Activated CD4-positive, alpha-beta T cell treated with anti-CD3 and anti-CD28 coated beads, Interleukin-2, amount 10 ng/mL, durations not matched to agents 7 days and 5 days (primary cell): ENCODE measurements at places on chromosomes 1 and 21. TPM values are rescaled to one million over a fixed set of nuclear protein-coding genes. Genes with fewer than 3 reads are reported as not detected.
A peak's percentile ranks its signal among the peaks of the same experiment; 100 is the strongest.

DNA sequence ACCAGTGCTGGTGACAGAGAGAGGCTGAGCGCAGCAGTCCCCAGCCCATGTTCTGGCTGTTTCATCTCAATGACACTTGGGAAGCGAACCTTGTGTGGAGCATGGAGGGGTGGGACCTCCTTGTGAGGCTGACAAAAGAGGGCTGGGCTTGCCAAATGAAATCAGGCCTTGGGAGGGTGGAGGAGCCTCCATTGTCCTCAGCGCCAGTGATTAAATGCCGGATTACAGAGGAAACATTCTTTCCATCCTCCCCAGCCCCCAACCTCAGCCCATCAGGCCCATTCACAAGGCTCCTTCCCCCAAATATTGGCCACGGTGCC, 63.3 kb upstream of the PAXBP1 start:
- no peaks in the 10 kb centered on the region for H3K36me3 ChIP-seq
- H3K27ac ChIP-seq = no peak overlapping the region
- H3K27me3 ChIP-seq = peaks cover 13% of the 10 kb centered on the region
- DNase-seq = no peak
- H3K4me3 ChIP-seq = no peak overlapping the region
- H3K4me1 ChIP-seq = no peaks in the 10 kb centered on the region

- H3K27me3 ChIP-seq = peaks cover 32% of the 10 kb centered on the region
- H3K36me3 ChIP-seq = no peaks in the 10 kb centered on the region
- H3K4me3 ChIP-seq = no peak overlapping the region
- H3K4me1 ChIP-seq = no peaks in the 10 kb centered on the region
Measured at GRCh38 chr1:205047764-205048231, 4.8 kb downstream of the CNTN2 start.

DNA sequence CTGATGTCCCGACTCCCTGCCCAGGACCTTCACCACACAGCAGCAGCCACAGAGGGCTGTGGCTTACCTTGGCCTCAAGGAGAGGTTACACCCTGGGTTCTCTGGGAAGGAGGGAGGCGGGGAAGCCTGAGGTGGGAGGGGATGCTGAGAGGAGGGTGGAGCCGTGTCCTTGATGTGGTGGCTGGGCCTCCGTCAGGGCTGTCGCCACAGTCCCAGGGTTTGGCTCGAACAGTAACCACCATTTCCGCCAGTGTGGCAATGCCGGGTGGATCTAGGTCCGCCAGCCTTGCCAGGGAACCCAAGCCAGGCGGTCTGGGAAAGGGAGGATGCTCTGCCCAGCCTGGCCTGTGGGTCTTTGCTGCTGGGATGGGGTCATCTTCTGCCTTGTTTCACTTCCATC, 18.4 kb upstream of the CDCA8 start:
- H3K4me1 ChIP-seq = peaks cover 24% of the 10 kb centered on the region
- peak overlapping the region; percentile 26 for H3K27ac ChIP-seq
- H3K36me3 ChIP-seq = no peaks in the 10 kb centered on the region
- DNase-seq = peak; percentile 90
- peaks cover 38% of the 10 kb centered on the region for H3K27me3 ChIP-seq

DNA sequence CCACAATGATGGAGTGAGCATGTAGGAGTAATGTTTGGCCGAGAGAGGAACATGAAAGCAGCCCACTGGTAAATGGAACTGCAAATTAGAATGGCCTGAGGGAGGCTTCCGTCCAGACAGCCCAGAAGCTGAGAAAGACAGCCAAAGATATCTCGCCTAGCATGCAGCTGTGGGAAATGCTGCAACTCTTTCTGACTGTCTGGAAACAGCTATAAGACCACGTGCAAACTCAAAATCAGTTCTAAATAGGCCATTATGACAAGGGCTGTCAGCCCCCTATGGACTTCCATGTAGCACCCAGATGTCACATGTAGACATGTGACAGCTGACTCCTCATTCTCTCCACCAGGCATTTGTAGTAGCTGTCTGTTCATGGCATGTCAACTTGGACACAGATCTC, 62.9 kb upstream of the ATP1A1 start:
- no peak overlapping the region for H3K27ac ChIP-seq
- no peak for DNase-seq
- no peak overlapping the region for H3K4me3 ChIP-seq
- H3K36me3 ChIP-seq = peaks cover 1% of the 10 kb centered on the region
- no peaks in the 10 kb centered on the region for H3K27me3 ChIP-seq

DNA sequence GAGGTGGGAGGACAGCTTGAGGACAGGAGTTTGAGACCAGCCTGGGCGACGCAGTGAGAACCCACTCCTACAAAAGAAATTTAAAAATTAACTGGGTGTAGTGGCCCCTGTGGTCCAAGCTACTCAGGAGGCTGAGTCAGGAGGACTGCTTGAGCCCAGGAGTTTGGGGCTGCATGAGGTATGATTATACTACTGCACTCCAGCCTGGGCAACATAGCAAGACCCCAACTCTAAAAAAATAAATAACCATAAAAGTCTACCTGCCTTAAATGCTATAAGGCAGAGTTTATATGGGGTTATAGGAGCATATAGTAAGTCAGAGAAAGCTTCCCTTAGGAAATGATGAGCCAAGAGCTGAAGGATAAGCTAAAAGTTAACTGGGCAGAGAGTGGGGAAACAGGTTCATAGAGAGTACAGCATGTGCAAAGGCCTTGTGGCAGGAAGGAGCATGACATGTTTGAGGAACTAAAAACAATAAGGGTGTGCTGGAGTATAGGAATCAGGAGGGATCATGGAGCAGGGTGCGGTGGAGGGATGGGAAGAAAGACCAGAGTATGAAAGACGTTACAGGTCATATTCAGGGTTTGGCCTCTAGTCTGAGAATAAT, 68.3 kb downstream of the ADSS2 start:
- H3K4me1 ChIP-seq = peaks cover 1% of the 10 kb centered on the region
- H3K27ac ChIP-seq = no peak overlapping the region
- no peaks in the 10 kb centered on the region for H3K27me3 ChIP-seq
- no peaks in the 10 kb centered on the region for H3K36me3 ChIP-seq
- DNase-seq = no peak

DNA sequence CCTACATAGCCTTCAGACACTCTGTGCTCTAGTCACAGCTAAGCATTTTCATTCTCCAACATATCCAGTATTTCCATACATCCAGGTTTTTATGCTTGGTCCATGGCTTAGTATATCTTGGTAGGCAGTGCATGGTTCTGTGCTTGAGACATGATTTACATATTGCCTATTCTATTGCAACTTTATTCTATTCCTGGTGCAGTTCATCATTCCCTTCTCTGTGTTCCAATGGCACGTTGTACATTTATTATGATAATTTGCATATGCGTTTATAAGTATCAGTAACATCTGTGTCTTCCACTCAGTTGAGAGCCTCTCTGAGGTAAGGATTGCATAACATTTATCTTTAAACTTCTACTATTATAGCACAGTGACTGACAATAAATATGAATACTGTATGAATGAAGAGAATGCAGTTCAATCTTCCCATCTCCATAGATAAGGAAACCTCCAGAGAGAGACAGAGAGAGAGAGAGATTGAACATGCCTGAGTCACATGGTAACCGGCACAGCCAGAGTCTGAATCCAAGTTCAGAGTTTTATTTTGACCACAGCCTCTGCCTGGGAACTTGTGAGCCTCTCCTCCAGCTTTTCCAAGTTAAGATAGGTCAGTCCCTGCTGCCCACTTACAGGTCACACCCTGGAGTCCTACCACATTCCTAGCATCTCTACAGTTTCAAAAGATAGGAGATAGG, 41.5 kb downstream of the PLPPR5 start:
- no peak for DNase-seq
- H3K4me1 ChIP-seq = no peaks in the 10 kb centered on the region
- no peaks in the 10 kb centered on the region for H3K36me3 ChIP-seq
- H3K27ac ChIP-seq = no peak overlapping the region
- no peaks in the 10 kb centered on the region for H3K27me3 ChIP-seq

DNA sequence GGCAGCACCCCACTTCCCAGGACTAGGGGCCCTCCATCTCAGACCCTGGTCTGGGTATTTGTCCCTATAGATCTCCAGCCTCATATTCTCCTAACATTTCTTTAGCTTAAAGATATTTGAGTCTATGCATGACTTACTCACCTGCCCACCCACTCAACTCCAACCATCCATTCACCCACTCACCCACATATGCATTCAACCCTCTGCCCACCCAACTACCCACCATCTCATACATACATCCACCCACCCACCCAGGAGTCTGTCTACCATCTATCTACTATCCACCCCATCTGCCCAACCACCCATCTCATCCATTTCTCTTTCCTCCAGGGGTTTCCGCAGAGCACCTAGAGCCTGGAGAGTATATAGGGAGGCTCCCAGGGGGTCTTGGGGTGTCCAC, 42.7 kb downstream of the FAAH start:
- no peaks in the 10 kb centered on the region for H3K4me1 ChIP-seq
- no peak overlapping the region for H3K4me3 ChIP-seq
- DNase-seq = no peak
- no peaks in the 10 kb centered on the region for H3K36me3 ChIP-seq
- H3K27me3 ChIP-seq = peaks cover 6% of the 10 kb centered on the region
- H3K27ac ChIP-seq = no peak overlapping the region

GRCh38 chr1:20095564-20096434, 23.5 kb downstream of the PLA2G2D start:
- no peak overlapping the region for H3K4me3 ChIP-seq
- no peak overlapping the region for H3K27ac ChIP-seq
- H3K27me3 ChIP-seq = peaks cover 10% of the 10 kb centered on the region
- no peaks in the 10 kb centered on the region for H3K4me1 ChIP-seq
- H3K36me3 ChIP-seq = no peaks in the 10 kb centered on the region

DNA sequence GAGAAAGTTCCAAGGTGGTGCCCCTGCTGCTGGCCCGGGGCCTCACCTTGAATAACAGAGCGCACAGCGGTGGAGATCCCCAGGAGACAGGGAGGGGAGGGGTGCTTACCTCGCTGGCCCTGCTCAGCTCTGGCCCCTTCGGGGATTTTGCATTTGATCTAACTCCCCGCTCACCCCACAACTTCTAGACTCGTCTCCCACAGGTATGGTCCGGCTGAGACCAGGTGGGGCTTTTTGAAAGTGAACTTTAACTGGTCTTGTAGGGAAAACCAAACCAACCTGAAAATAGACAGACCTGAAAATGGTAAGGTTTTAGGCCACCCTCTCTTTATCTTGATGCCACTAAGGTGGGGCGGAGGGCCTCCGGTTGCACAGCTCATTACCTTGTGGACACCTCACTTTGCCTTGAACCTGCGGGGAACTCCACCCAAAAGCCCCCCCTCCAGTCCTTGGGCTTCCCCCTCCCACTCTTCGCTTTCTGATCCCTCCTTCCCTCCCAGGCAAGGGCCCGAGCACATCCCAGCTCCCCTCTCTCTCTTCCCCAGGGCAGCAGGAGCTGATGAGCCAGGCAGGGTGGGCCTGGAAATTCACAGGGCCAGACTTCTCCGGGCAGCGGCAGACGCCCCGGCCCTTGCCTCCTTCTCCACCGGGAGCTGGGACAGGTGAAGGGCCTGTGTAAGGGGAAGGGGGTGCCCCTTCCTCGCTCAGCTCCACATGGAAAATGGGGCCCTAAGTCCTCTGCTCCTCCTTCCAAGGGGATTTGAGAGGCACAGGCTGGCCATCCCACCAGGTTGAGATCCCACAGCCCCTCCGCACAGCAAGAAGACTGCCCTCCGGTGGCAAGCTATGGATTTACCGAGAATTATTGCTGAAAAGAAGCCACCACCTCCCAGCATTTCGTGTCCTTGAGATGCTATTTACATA, 16.1 kb downstream of the TNFRSF8 start:
- H3K27me3 ChIP-seq = no peaks in the 10 kb centered on the region
- H3K4me3 ChIP-seq = no peak overlapping the region
- H3K27ac ChIP-seq = peak overlapping the region; percentile 72
- peaks cover 28% of the 10 kb centered on the region for H3K36me3 ChIP-seq

The SHISA4 gene
- total RNA-seq = 0.57 TPM

The SLC6A17 gene
- not detected for total RNA-seq

The LMX1A gene
- total RNA-seq = not detected

DNA sequence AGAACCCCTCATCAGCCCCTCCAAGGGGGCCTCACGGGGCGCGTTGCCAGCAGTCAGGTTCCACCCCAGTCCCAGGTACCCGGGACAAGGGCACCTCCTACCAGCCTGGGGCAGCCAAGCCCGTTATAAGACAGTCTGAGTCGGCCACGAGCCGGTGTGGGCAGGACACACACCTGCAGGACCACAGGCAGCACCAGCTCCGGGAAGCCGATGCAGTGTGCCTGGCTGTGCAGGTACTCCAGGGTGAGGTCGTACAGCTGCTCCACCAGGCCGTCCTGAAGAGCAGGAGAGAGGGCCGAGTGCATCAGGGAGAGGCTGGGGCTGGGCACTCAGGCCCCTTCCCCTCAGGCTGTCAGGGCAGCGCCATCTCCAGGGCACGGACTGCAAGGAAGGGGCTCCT, 11.1 kb downstream of the NOC2L start:
- peaks cover 4% of the 10 kb centered on the region for H3K27me3 ChIP-seq
- no peak for DNase-seq
- no peak overlapping the region for H3K27ac ChIP-seq
- H3K36me3 ChIP-seq = peaks cover 39% of the 10 kb centered on the region

DNA sequence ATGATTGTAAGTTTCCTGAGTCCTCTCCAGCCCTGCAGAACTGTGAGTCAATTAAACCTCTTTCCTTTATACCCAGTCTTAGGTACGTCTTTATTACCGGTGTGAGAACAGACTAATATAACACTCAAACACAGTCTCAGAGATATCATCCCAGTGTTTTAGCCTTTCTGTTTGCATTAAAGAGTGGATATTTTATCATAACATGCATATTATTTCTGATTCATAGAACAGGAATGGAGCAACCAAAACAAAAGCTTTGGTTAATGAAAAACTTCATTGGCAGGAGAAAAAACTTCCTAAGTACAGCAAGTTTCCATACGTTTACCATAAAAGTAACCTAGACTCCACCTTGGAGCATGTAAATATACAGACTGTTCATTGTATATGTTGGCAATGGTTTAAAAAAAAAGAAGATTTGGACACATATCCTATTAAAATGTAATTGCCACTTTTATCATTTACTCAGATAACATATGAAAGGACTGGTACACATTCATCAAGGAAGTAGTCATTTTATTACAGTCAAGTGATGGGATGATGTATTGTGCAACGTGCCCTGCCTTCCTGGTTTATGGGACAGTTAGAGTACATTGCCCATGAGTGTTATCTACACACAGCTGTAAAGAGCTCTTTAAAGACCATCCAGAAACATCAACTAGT, 144.8 kb downstream of the ETS2 start:
- H3K36me3 ChIP-seq = no peaks in the 10 kb centered on the region
- H3K4me3 ChIP-seq = no peak overlapping the region
- no peak overlapping the region for H3K27ac ChIP-seq
- no peak for DNase-seq
